ENCODE measurements at places on chromosomes 16 and 17. TPM values are rescaled to one million over a fixed set of nuclear protein-coding genes. Genes with fewer than 3 reads are reported as not detected.

Gene MYH11
- 7,510 TPM for total RNA-seq

GRCh38 chr16:73106329-73107034, 58.6 kb upstream of the ZFHX3 start:
- no peak for DNase-seq

GRCh38 chr16:61083711-61084110, 952.5 kb downstream of the CDH8 start:
- DNase-seq, result no peak

GRCh38 chr16:1097800-1098199, 1.8 kb upstream of the C1QTNF8 start:
- DNase-seq, result no peak

- DNase-seq, result no peak
Measured at GRCh38 chr17:78347453-78347852, 12.4 kb downstream of the SOCS3 start.

DNA sequence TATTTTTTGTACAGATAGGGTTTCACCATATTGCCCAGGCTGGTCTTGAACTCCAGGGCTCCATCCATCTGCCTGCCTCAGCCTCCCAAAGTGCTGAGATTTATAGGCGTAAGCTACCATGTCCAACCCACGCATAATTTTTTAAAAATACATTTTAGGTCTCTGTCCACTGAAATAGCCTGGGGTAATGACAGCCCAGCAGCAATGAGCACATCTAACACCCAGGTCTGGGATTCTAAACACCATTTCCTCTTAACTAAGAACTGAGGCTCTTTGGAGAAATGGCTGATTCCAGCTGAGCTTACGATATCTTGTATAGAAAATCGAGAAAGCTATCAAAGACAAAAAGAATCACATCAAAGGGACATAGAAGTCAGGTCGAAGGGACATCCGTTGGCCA, 245.3 kb downstream of the PARN start:
- DNase-seq, result no peak
